D341Med (cell line): ENCODE measurements at places on chromosomes 4 and X.

GRCh38 chr4:66736606-66737005, 808.7 kb downstream of the CENPC start:
- DNase-seq = no peak

DNA sequence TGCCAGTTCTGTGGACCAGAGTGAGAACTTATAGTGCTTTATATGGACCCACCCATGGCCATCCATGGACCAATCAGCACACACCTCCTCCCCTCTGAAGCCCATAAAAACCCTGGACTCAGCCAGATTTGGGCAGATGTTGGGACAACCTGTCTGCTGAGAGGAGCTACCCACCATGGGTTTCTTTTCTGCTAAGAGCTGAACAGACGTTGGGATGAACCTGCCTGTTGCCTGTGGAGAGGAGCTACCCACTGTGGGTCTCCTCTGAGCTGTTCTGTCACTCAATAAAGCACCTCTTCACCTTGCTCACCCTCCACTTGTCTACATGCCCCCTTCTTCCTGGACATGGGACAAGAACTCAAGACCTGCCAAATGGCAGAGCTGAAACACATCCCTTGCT, 9.0 kb upstream of the HSD17B11 start:
- DNase-seq = no peak

- DNase-seq = no peak
Observed at GRCh38 chr4:69563424-69563823, 67.7 kb upstream of the UGT2B4 start.

DNA sequence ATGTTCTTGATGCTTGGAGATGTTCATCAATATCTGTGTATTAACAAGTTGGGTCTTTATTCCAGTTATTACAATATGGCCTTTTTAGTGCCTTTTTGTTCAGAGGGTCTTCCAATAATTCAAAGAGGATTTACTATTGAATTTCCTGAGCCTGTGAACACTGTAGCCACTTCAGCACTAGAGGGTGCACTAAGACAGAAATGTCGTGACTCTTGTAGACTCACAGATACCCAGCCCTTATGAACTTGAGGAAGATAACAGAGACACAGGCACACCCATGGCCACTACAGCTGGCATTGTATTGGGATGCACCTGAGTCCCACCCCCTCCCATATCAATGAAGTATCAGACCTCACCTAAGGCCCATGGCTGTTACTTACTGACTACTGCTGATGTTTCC, 54.4 kb upstream of the ACTRT1 start:
- DNase-seq = peak; percentile 43

GRCh38 chr4:6027392-6027791, 9.2 kb upstream of the C4orf50 start:
- no peak for DNase-seq

- no peak for DNase-seq
Observed at GRCh38 chr4:153045111-153045982, 109.2 kb downstream of the FHDC1 start.

DNA sequence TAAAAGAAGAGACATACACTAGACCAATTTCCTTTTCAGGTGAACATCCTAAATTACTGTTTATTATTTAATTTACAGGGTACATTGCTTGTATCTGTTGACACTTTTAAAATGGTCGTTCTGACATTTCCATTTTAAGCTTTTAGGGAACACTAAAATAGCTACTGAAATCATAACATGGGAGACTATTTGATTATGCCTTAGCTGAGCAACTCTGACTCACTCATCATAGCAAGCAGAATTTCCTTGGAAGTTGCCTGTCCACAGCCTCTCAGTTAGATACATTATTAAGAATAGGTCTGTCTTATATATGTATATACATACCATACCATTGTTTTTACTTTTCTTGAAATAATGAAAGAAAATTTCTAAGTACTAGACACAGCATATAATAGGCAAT, 22.0 kb downstream of the GUCY1B1 start:
- DNase-seq = no peak

DNA sequence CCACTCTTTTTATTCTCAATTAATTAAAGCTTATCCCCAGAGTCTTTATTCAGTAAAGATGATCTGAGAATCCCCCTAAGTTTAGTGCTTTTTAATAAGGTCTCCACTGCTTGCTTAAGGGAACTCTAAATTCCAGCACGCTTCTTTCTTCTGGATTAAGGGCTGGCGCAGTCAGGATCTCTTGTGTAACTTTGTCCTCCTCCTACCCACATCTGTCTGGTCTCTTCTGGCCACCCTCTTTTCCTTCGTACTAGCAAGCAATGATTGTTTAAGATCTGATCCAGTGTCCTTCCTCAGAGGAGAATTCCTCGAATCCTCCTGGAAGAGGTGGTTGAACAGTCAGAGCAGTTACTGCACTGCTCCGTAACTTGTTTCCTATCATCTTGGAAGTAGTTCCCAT, 14.0 kb upstream of the PAQR3 start:
- no peak for DNase-seq

DNA sequence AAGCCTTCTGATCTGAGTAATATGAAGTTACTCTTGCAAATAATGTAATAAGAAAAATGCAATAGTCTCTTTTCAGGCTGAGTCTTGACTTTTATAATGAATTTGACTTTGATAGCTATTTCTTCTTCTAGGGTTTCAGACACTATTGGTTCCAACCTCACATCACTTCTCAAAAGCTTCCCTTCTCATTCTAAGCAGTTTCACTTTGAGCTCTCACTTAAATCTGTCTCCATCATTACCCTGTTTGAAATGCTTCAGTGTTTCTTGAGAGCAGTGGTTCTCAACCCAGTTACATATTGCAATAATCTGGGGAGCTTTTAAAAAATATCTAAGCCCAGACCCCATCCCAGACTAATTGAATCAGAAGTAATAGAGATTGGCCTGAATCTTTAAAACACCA, 40.5 kb upstream of the BMP2K start:
- no peak for DNase-seq

DNA sequence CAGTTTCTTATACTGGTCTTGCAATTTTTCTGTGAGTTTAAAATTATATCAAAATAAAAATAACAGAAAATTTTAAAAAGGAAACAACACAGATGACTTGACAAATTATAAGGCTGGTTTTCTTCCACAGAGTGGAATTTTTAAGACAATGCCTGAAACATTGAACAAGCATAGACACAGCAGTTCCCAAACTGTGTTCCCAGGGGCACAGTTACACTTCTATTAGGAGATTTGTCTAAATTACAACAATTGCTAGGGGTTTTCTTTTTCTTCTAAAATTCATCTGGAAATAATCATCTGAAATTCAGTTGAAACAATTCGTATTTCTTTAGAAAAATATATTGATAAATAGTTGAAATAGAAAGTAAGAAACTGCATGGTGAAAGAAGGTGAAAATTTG, 26.2 kb downstream of the PDE5A start:
- DNase-seq = no peak

DNA sequence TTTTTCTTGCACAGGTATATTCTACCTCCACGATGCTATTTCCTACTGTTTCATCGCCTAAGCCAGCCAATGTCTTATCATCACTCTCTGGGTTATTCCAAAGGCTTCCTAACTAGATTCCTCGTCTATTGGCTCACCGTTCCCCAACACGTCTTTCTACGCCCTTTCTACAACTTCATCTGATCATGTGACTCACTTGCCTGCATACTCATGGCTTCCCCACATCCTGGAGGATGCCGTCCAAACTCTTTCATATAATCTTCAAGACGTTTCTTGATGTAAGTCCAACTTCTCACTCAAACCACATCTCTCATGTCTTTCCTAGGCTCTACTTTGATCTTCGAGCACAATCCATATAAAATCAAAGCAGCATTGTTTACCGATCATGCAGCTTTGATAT, 322.0 kb upstream of the PPARGC1A start:
- no peak for DNase-seq

DNA sequence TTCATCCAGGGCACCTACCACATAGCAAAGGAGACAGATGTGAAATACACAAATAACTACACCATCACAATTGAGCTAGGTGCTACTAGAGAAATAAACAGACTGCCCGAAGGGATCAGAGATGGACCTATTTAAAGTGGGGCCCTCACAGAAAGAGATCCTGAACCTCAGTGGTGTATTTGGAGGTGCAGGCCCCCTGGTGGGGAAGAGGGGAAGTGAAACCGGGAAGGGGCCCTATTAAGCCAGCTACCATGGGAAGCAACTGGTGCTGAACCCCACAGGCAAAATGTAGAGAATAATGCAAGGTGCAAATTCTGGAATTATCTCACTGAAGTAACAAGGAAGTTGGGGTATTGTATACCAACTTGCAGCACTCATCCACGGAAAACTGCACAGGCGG, 78.6 kb upstream of the FAM9A start:
- DNase-seq = peak; percentile 37

GRCh38 chr4:109818268-109818667, 2.7 kb downstream of the GAR1 start:
- DNase-seq = no peak

DNA sequence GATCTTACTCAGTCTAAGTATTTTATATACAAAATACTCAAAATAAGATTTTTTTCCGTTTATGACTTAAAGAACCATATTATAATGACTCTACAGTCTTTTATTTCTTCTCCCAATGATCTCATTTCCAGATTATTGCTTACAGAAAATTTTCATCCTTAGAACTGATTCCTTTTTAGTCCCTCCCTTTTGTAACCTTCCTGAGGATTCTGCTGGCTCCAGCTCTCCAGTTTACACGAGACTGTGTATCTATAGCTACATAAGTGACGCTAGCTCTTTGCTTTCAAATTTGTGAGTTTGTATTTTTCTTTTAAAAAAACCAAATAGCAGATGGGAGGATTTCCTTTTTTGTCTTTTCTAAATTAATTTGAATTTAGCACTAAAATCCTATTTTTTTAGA, 24.0 kb downstream of the FHDC1 start:
- no peak for DNase-seq

DNA sequence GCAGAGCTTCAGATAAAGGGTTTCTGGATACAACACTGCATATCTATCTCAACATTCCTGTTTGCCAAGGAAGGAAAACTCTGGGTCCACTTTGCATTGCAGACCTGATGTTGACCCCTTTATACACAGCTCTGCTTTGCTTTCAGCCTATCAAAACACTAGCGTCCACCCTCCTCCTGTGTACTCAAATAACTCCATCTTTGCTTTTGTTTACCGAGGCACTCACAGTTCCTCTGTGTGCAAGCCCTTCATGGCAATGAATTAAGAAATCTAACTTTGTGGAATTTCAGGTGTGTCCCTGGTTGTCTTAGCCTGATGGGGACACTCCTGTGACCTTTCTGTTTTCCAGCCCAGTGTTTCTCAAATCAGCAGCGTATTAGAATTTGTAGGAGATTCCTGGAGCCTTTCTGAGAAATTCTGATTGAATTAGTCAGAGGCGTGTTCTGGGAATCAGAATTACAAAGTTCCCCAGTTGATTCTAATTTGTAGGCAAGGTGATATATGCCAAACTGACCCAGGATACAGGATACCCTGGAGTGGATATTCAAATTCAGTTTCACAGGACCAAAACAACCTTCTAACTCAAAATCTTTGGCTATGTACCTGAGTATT, 68.6 kb downstream of the DTHD1 start:
- DNase-seq = no peak

GRCh38 chr4:132169660-132170059, 979.4 kb upstream of the PCDH10 start:
- DNase-seq = peak; percentile 70

- DNase-seq = no peak
Observed at GRCh38 chr4:8542776-8543525, 37.2 kb upstream of the GPR78 start.

DNA sequence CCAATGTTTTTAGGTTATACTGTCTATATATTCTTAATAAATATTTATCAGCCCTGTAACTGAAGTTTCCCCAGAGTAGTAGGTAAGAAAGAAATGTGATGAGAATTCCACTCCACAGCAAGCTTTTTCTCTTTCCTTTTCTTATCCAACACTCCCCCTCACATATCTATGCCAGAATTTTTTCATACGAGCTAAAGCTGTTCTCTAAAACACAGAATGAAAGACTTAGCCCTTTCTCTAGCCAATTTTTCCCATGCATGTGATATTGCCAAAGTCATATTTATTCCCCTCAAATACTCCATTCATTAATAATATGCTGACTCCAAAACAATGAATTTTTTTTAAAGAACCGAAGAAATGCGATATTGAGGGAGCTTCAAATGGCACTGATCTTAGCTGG, 32.3 kb downstream of the VEGFC start:
- no peak for DNase-seq

- no peak for DNase-seq
Observed at GRCh38 chr4:6386091-6386490, 86.3 kb downstream of the PPP2R2C start.

DNA sequence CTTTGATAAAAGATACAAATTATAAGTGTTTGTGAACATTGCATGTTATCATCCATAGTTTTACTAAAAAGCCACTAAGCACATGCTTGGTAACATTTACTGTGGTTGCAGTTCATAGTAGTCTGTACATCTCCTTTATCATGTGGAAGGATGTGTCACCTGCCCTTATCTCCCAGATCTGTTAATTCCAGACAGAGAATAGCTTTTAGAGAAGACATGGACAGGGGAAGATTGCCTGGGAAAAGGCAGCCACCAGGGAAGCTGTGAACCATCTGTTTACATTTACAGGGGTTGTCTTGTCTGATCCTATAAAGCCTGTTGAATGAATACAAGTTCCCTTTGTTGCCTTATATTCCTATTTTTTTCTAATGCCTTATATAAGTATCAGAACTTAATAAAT, 396.0 kb downstream of the FAT4 start:
- no peak for DNase-seq

DNA sequence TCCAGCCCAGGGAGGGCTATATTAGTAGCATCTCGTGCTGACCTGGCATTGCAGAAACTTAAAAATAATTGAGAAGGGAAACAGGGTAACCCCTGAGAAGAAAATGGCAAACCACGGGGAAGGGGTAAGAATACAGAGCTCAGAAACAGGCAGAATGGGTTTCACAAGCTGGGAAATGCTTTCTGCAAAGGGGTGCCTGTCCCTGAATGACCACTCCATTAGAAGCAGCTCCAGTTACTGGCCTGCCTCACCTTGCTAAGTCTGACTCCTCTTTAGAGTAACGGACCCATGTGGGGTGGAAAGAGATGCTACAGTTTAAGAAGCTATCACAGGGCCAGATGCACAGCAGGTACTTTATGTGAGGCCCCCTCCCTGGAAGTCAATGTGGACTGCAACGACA, 2.5 kb downstream of the WDR1 start:
- DNase-seq = no peak

GRCh38 chr4:109547394-109547793, 12.7 kb upstream of the MCUB start:
- peak; percentile 36 for DNase-seq

- no peak for DNase-seq
Observed at GRCh38 chr4:148964456-148964855, 522.2 kb upstream of the NR3C2 start.
